Osteocyte (in vitro differentiated cells): ENCODE measurements at places on chromosomes 2 and 18.

- no peak for DNase-seq
These were observed 358.5 kb downstream of the ALK start for GRCh38 chr2:29562896-29563295.

DNA sequence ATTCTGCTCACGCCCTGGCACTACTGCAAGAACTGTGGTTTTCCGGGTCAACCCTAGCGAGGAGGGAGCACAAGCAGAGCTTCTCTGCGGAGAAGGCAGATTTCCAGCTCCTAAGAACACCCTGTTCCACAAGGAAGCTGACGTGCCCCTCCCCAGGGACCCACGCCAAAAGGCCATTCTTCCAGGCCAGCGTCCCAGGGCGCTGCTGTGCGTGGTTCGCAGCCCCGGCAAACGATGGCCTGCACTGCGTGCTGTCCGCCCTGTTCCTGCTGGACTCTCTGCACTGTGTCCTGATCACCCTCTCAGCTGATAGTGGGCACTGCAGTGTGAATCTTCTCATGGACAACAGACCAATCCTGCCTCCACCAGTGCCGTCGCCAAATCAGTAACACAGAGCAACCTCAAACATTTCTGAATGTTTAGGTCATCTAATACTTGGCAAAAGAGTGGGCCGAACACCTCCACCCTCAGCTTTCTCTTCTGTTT is 49.1 kb downstream of the ADI1 start:
- no peak for DNase-seq

DNA sequence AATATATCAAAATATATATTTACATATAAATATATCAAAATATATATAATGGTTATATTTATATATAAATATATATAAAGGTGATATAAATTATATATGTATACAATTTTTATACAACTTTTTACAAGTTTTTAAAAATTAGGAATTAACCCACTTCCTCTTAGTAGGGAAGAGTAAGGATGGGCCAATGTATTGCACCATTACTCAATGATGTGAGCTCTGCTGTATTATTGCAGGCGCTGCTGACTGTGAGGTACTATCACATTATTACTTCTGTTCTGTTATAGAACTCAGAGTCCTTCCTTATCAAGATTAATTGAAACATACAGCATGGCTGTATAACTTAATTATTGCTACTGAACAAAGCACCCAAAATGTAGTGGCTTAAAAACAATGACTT is 46.0 kb downstream of the CCDC195 start:
- DNase-seq = no peak

- no peak for DNase-seq
These were observed 142.0 kb downstream of the MBD5 start for GRCh38 chr2:148162871-148163270.

DNA sequence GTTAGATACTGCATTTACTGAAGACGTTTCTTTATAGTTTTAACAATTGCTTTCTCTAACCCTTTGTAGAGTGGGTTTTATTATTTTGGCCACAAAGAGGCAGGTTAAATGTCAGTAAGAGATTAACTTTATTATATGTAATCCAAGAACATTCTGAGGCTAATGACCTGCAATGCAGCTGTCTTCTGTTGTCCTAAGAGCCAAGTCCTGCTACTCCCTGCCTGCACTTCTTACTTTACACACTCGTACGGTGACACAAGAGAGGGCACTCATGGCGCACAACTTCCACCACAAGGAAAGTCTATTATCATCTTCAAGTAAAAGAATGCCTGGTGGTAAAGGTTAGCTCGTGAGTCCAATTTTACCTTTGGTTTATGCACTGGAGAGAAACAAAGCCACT is 471.0 kb upstream of the HNMT start:
- DNase-seq = no peak

GRCh38 chr18:74197705-74198341 is 49.5 kb downstream of the TIMM21 start:
- DNase-seq = peak; percentile 80

DNA sequence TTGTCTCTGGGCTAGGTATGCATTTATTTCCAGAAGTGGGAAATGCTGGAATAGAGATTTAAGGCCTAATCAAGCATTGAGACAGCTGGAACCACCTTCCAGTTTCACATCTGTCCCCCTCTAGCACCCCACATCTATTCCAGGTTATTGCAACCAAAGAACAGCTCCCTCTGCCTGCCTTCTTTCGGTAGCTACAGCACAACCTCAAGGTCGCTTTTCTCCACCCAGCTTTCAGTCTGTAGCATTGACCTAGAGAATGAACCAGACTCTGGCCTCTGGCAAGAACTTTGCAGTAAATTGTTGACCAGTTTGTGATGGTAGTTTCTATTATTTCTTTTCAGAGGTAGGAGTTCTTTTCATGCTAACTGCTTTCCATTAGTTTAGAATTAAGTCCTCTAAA is 484.2 kb downstream of the DLGAP1 start:
- no peak for DNase-seq

DNA sequence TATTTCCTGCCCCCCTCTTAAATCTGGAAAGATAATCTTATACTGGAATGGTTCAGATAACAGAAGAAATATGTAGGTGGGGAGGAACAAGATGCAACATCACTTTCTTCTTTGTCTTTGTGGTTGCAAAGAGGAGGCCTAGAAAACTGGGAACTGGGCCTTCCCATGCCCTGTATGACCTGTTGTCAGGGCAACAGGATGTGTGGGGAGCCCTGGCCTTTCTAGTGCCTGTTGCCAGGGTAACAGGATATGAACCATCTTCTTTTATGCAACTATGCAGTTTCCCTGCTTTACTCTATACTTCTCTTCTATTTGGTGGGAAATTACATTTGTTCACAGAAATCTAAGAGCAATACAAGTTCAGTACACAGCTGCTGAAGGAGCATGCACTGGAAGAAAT is 79.8 kb upstream of the PDE1A start:
- DNase-seq = no peak

GRCh38 chr2:150023044-150023443 is 435.5 kb upstream of the MMADHC start:
- no peak for DNase-seq

- DNase-seq = no peak
These were observed 170.4 kb downstream of the ZNF521 start for GRCh38 chr18:25181581-25181980.

- no peak for DNase-seq
These were observed 156.7 kb upstream of the HDAC4 start for GRCh38 chr2:239557516-239557915.

DNA sequence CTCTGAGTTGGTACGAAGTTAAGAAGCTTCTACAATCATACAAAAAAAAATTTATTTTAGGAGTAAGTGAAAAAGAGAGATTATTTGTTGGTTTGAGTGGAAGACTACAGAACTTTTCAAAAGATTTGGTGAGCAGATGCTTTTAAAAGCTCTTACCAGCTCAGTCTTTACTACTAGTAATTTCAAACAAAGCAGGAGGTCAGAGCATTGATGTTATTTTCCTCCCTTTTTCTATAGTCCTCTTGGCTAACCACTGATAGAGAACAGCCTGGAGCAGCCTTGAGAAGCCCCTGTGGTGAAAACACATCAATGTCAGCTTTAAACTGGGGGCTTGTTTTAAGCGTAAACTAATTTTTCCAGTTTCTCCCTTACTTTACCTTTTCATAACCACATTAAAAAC is 559.3 kb upstream of the CDH2 start:
- DNase-seq = no peak

DNA sequence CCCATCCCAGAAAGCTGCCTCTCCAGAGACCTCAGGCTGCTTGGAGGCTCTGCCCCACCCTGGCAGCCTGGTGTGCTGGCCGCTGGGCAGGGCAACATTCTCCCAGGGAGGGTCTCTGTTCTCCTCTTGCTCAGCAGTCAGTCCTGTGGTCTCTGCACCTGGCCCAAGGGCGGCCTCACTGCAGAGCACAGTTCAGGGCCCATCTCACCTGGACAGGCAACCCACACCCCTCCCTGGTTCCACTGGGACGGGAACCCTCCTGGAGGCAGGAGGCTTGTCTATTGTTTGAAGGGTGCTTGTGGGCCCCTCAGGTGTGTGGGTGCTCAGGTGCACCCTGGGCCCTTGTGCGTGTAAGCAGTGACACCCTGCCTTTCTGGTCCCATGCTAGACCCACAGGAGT is 67.2 kb upstream of the OTOS start:
- DNase-seq = no peak

GRCh38 chr2:119586085-119586484 is 41.8 kb downstream of the CFAP221 start:
- no peak for DNase-seq

- no peak for DNase-seq
These were observed 15.5 kb downstream of the RPIA start for GRCh38 chr2:88707003-88707402.

GRCh38 chr2:136251197-136251884 is 133.4 kb upstream of the CXCR4 start:
- DNase-seq = no peak

GRCh38 chr18:58611395-58612131 is 17.3 kb downstream of the ALPK2 start:
- no peak for DNase-seq

DNA sequence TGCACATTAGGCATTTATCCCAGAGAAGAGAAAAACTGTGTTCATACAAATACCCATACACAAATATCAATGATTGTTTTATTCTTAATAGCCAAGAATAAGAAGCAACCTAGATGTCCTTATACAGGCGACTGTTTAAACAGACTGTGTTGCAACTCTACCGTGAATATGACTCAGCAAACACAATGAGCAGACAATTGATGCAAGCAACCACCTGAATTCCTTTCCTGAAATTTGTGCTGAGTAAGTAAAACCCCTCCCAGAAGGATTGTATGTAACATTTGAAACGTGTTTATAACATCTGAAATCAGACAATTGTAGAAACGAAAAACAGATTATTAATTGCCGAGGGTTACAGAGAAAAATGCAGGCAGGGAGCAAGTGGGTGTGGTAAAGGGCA is 621.9 kb upstream of the SOX11 start:
- no peak for DNase-seq

DNA sequence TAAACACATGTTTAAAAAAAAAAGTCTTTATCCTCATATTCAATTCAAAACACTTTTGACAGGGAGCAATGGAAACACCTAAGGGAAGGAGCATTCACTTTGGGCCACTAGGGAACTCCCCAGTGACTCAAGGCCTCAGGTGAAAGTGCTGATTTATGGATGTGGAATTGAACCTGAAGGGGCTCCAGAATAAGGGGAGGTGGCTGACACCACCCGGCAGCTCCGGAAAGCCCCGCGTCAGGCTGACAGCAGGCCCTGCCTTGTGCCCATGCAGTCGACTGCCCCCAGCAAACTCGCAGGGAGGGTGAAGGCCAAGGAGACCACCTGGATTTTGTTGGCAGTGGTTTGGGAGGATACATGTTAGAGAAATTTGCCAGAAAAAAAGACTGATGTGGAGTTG is 275.3 kb upstream of the NCKAP5 start:
- no peak for DNase-seq

- no peak for DNase-seq
These were observed 129.6 kb downstream of the PPP1R1C start for GRCh38 chr2:182115258-182115657.

DNA sequence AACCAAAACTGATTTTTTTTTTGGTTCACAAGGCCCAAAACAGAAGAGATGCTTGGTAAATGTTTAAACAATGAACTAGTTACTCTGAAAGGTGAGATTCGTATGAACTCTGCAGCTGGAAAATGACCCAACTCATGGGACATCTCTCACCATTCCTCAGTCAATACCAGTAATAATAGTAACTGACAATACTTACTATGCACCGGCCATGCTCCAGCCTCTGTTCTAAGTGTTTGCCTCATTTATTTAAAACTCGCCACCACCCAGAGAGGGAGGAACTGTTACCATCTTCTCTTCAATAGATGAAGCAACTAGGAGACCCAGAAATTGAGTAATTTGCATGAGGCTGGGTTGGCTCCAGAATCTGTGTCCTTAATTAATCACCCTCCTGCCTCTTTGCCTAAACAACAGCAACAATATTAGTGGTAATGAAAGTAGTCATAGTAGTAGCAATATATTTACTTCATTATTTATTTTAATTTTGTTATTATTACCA is 130.4 kb downstream of the CTIF start:
- DNase-seq = no peak

GRCh38 chr18:63867368-63868125 is 20.0 kb upstream of the SERPINB2 start:
- no peak for DNase-seq

- no peak for DNase-seq
These were observed 10.6 kb downstream of the THNSL2 start for GRCh38 chr2:88180605-88181240.

DNA sequence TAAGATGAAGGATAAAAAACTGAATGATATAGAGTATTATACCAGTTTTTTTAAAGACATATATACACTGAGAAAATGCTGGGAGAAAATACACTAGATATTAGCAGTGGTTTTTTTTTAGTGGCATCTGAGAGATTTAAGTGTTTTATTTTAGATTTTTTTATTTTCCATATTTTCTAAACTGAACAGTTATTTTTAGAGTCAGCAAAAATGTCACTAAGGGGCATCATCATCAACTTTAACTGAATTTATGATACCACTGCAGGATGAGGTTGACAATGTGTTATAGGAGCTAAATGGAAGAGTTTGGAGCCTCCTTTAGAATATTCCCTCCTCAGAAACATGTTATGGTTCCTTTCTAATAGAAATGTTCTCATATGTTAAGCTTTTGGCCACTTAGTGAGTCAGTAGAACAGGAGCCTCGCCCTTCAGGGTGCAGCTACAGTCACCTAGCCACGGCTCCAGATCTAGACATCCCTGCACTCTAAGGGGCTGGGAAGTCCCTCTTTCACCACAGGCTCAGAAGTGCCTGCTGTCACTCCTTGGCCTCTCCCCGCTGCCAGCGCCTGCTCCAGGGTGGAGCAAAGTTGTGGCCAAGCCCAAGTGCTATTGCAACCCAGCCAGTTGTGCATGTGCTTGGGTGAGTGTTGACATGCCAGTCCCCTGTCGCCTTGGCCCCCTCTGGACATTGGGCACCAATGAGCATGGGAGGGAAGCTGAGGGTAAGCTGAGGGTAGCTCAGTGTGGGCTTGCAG is 210.7 kb upstream of the RASGRP3 start:
- no peak for DNase-seq

DNA sequence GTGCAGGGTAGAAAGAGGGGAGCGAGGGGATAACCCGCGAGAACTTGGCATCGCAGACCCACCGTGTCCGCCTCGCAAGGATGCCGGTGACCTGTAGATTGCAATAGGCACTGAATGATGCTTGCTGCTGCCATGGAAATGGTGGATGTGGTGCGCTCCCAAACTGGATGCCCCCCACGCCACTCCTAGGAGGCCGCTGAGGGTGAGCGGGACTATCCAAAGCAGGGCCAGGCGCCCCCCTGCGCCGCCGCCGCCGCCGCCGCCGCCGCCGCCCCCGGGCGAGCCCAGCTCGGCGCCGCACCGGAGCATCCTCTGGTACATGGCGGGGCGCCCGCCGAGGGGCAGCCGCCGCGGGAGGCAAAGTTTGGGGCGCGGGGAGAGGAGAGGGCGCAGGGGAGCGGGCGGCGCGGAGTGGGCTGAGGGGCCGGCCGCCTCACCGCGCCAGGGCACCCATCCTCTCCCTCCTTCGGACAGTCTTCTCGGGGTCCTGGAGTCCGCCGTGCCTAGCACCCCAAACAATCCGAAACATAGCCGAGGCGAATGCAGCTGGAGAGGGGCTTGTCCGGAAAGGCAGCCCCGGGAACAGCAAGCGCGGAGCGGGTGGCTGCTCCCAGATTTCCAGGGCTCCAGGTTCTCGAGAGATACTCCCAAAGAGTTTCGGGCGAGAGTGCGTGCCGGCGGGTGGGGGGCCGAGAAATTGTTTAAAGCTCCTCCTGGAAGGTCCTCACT is 685.1 kb downstream of the NRXN1 start:
- peak; percentile 83 for DNase-seq
